ENCODE measurements at places on chromosomes 5 and 9.

DNA sequence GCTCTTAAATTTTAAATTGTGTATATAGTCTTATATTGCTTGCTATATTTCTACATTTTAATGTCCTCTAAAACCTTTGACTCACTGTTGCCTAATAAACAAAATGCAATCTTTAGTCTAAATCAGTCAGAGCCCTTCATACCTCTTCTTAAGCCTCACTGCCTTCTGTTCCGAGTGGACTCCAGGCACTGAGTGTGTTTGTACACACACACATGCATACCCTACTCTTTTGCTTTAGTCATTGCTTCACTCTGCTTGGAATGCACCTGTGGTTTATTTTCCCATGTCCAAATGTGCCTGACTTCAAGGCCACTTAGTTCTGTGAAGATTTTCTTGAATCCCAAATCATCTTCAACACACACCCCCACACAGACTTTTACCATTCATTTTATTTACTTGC, 60.9 kb downstream of the SLC12A2 start:
- DNase-seq, result no peak

- no peak for DNase-seq
Observed at GRCh38 chr9:100186356-100186755, 87.3 kb downstream of the INVS start.

DNA sequence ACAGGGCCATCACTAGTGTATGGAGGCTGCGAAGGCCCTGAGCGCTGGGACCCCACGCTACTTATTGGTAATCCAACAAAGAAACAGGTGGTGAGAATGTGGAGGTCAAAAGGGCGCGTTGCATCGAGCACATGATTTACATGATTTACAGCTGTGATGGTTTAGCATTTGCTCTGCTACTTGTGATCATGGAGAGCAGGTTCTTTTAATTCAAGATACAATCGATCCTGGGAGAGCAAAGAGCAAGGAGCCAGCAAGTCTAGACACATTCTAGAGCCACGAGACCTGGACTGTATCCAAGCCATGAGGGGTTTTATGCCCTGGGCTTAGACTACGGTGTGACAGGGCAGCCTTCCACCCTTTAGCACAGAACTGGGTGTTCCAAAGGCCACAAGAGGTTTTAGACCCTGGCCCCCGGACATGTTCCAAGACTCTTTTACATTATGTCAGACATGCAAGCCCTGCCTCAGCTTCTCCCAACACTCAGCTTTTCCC, 47.0 kb upstream of the CLK4 start:
- no peak for DNase-seq

- no peak for DNase-seq
Observed at GRCh38 chr9:115126404-115126803, 8.4 kb upstream of the TNC start.

DNA sequence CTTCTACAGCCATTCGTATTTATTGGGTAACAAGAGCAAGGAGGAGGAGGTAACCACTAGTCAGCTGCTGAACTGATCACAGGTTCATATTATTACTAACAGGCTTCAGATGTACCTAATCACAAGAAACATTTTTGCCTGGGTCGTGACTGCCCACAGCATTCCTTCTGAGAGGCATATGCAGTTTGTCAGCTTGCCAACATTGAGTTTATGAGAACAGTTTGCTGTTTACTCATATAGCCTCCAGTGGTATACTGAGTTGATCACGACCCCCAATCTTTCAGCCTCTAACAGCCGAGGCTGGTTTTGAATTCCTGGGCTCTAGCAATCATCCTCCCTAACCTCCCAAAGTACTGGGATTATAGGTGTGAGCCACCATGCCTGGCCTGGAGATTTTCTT, 693.6 kb downstream of the TLE1 start:
- DNase-seq, result no peak

DNA sequence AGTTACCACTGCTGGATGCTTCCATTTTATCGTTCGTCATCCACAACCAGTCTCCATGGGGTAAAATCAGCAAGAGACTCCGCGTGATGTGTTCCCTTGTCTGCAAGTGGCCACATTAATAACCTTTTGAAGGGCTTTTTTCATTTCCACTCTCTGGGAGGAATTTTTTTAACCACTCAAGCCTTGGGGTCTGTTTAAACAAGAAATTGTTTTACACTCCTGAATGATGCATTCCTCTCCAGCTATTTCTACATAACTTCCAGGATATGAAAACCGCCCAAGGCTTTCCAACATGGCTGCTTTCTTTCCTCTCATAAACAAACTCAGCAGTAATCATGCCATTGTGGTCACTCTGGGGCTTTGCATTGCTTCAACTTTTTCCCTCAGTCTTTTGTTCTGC, 217.2 kb upstream of the DAPK1 start:
- DNase-seq, result no peak

Measured in activated CD8-positive, alpha-beta memory T cell treated with anti-CD3 and anti-CD28 coated beads for 24 hours (primary cell).